D721Med (cell line): ENCODE measurements at places on chromosomes 7 and 10.

DNA sequence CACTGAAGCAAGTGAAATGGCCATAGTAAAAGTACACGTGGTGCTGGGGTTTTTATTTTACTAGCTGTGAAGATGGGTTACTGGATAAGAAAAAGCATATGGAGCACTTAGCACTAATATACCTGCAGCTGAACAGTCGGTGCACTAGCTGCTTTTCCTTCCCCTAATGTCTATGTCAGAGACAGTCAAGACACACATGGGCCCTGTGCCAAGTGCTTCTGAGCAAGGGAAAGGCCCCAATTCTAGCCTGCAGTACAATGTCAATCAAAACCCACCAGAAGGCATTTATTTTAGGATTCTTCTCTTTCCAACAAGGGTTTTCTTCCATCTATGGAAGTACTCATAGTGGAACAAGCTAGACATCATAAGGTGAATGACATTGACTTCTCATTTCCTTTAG, 716.7 kb downstream of the CCSER2 start:
- no peak for DNase-seq

- no peak for DNase-seq
Measured at GRCh38 chr7:30596014-30596641, 1.4 kb downstream of the GARS1 start.

GRCh38 chr7:25739143-25739542, 412.9 kb upstream of the NFE2L3 start:
- no peak for DNase-seq

- no peak for DNase-seq
Measured at GRCh38 chr7:107160389-107160788, 8.4 kb upstream of the HBP1 start.

DNA sequence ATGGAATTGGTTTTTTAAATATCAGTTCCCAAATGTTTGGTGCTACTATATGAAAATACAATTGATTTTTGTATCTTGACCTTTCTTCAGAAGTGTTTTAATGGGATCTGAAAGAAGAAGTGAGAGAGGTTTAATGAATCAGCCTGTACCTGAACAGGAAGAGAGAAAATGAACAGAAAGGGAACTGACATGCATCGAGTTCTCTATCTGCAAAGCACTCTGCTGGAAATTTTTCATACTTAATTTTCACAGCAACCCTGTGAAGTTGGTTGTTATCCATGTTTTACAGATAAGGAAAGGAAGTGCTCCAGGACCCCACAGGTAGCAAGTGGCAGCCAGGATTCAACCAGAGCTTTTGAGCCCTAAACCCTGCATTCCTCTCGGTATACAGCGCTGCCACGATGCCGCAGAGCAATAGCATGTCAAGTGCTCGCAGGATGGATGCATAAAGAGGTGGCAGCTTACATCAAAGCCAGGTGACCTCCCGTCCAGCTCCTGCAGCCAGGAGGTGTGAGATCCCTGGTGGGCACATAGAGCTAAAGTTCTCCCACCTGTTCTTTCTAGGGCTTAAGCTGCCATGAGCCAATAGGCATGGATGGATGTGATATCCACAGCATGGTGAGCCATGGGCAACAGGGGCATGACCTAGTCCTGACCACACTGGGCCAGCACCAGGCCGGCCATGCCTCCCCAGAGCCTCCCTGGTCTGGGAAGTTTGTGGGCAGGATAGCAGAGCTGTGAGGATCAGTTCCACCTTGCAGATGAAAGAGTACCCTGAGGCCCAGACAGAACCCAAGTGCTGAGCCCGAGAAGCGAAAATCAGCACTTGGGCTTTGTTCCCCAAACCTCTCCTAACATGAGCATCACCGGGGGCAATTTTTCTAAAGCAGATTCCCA, 57.2 kb downstream of the CALML3 start:
- no peak for DNase-seq

DNA sequence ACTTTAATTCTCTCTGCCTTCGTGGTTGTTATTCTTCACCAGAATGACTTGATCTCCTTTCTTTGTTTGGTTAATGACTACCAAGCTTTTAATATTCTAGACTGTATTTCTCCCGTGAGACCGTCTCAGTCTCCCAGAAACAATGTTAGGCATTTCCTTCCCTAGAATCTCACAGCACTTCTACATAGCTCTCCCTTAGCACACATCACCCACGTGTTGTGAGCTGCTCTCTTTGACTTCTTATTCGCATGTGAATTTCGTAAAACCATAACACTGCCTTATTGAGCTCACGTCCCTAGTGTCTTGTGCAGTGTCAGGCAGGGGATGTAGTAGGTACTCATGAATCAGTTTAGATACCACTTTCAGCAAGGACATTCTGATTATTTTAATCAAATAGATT, 57.5 kb upstream of the MGAM2 start:
- DNase-seq, result no peak
